Activated B cell treated with CpG ODN at 0.5 μM for 24 hours (primary cell): ENCODE measurements at places on chromosomes 3 and 15.

GRCh38 chr3:28575746-28576613 lies 227.4 kb upstream of the AZI2 start:
- DNase-seq = no peak
- no peaks in the 10 kb centered on the region for H3K36me3 ChIP-seq
- H3K27me3 ChIP-seq = peaks cover 28% of the 10 kb centered on the region
- H3K27ac ChIP-seq = no peak overlapping the region
- no peak overlapping the region for H3K4me3 ChIP-seq
- no peaks in the 10 kb centered on the region for H3K4me1 ChIP-seq

GRCh38 chr3:48428572-48429316 lies 1.1 kb downstream of the PLXNB1 start:
- peaks cover 9% of the 10 kb centered on the region for H3K27me3 ChIP-seq
- H3K4me1 ChIP-seq = peaks cover 5% of the 10 kb centered on the region
- no peak for DNase-seq
- H3K27ac ChIP-seq = no peak overlapping the region
- peak overlapping the region; percentile 15 for H3K4me3 ChIP-seq

DNA sequence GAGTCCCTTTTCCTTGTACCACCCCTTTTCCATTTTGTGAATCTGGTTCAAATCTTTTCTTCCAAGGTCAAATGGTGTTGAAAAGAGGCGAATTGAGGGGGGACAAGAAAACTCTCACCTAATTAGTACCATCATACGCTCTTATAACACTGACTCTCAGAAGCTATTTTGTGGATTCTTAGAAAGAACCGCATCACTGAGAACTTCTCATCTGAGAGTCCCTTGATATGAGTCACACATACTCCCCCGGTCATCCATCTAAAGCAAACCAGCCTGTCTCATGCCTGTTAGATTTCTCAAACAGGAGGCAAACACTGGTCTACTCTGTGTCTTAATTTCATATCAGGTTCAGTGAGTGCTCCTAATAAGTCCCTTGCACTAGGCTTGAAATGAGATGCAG lies 76.5 kb upstream of the SPRED1 start:
- DNase-seq = no peak
- H3K27ac ChIP-seq = no peak overlapping the region
- H3K36me3 ChIP-seq = no peaks in the 10 kb centered on the region
- no peaks in the 10 kb centered on the region for H3K4me1 ChIP-seq
- no peak overlapping the region for H3K4me3 ChIP-seq

DNA sequence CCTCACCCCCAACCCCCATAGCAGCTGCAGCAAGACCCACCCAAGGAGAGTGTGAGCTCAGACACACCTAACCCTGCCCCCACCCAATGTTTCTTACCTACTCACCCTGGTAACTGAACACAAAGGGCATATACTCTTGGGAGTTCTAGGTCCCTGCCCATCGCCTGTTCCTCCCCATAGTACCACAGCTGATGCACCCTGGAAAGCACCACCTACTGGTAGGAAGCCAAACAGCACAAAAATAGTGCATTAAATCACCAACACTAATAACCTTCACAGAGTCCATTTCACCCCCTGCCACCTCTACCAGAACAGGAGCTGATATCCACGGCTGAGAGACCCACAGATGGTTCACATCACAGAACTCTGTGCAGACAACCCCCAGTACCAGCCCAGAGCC lies 245.2 kb downstream of the EFHB start:
- H3K27ac ChIP-seq = no peak overlapping the region
- peaks cover 2% of the 10 kb centered on the region for H3K27me3 ChIP-seq
- H3K4me3 ChIP-seq = no peak overlapping the region
- peaks cover 4% of the 10 kb centered on the region for H3K36me3 ChIP-seq

DNA sequence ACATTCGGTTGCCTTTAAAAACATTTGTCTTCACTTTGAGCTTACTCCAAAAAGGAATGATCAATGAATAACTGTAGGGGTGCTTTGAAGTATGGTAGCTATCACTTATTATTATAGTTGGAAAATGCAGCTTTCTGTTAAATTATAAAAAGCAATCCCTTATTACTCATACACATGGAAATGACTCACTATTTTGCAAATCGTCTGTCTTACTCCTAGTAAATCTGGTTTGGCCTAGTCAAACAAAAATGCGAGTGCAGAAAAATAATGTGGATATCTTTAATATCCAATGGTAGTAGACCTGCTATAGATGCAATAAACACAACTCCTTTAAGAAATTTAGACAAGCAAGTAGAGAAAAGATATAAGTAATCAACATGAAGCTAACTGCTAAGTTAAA lies 112.5 kb downstream of the ZIC1 start:
- H3K27ac ChIP-seq = no peak overlapping the region
- no peak overlapping the region for H3K4me3 ChIP-seq
- DNase-seq = no peak
- no peaks in the 10 kb centered on the region for H3K4me1 ChIP-seq
- H3K27me3 ChIP-seq = no peaks in the 10 kb centered on the region

DNA sequence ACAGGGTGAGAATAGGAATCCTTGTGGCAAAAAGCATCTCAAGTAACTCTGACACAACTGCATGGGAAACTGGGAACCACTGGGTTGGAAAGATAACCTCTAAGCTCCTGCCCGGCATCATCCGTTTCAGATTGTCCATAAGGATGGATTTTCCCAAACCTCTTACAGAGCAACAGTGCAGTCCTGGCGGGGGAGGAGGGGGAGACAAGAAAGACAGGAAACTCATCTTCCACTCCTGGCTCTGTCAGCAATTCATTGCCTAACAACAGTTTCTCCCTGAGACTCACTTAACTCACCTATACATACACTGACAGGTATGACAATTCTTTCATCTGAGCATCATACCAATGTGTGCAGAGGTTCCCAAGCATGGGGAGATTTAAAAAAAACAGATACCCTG lies 279.0 kb downstream of the RPLP1 start:
- H3K36me3 ChIP-seq = no peaks in the 10 kb centered on the region
- no peak overlapping the region for H3K27ac ChIP-seq
- peaks cover 3% of the 10 kb centered on the region for H3K27me3 ChIP-seq
- no peak for DNase-seq
- H3K4me3 ChIP-seq = no peak overlapping the region

DNA sequence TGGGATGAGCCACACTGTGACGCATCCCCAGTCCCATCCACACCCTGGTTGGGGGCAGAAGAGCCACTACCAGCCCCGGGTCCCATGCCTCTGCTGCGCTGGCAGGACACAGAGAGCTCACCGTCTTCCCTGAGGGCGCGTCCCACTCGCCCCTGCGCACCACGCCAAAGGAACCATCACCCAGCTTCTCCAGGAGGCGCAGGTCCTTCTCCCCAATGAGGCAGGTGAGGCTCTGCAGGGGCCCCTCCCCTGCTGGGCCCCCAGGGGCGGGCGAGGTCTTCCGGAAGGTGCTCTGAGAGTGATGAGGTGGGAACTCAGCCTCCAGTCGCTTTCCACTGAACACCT lies 23.7 kb downstream of the TNK2 start:
- H3K36me3 ChIP-seq = peaks cover 49% of the 10 kb centered on the region
- no peaks in the 10 kb centered on the region for H3K27me3 ChIP-seq
- H3K27ac ChIP-seq = no peak overlapping the region
- DNase-seq = no peak
- H3K4me3 ChIP-seq = no peak overlapping the region

- DNase-seq = no peak
- H3K36me3 ChIP-seq = peaks cover 15% of the 10 kb centered on the region
- no peak overlapping the region for H3K4me3 ChIP-seq
- no peaks in the 10 kb centered on the region for H3K27me3 ChIP-seq
- H3K27ac ChIP-seq = peak overlapping the region; percentile 18
- peaks cover 60% of the 10 kb centered on the region for H3K4me1 ChIP-seq
These were observed 7.5 kb downstream of the ZNF710 start for GRCh38 chr15:90008607-90009006.

GRCh38 chr3:3629911-3630310 lies 169.3 kb upstream of the LRRN1 start:
- peaks cover 2% of the 10 kb centered on the region for H3K27me3 ChIP-seq
- H3K36me3 ChIP-seq = no peaks in the 10 kb centered on the region
- no peak overlapping the region for H3K27ac ChIP-seq
- no peak for DNase-seq
- no peaks in the 10 kb centered on the region for H3K4me1 ChIP-seq

GRCh38 chr3:14948609-14949038 lies 1.2 kb downstream of the NR2C2 start:
- H3K27ac ChIP-seq = peak overlapping the region; percentile 100
- H3K27me3 ChIP-seq = no peaks in the 10 kb centered on the region
- no peak for DNase-seq
- H3K36me3 ChIP-seq = peaks cover 43% of the 10 kb centered on the region

DNA sequence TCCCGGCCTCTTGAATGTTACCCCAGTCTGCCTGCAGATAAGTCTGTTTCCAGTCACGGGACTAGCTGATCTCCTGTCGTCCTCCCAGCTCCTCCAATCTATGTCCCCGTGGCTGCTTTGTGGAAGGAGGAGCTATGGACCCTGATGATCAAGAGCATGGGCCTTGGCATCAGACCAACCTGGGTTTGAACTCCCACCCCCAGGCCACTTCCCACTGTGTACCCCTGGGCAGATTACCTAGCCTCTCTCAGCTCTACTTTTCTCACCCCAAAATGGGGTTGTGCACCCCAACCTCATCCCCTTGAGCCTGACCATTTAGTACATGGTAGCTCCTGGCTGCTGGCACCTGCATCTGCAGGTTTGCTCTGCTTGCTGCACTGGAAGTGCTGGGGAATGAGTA lies 55.8 kb downstream of the GASK1A start:
- no peak overlapping the region for H3K27ac ChIP-seq
- peaks cover 7% of the 10 kb centered on the region for H3K27me3 ChIP-seq
- no peaks in the 10 kb centered on the region for H3K36me3 ChIP-seq
- DNase-seq = no peak

GRCh38 chr3:54917862-54918261 lies 10.0 kb downstream of the LRTM1 start:
- H3K27ac ChIP-seq = no peak overlapping the region
- no peaks in the 10 kb centered on the region for H3K4me1 ChIP-seq
- no peaks in the 10 kb centered on the region for H3K27me3 ChIP-seq

DNA sequence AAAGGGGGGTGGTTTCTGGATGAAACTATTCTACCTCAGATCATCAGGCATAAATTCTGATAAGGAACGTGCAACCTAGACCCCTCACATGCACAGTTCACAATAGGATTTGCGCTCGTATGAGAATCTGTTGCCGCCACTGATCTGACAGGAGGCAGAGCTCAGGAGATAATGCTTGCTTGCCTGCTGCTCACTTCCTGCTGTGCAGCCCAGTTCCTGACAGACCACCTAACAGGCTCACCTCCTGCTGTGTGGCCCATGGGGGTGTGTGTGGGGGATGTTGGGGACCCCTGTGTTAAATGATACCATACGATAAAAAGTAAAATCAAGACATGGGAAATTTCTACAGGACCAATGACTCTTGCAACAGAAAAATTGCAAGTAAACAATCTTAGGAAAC lies 24.0 kb downstream of the CP start:
- H3K4me3 ChIP-seq = no peak overlapping the region
- no peaks in the 10 kb centered on the region for H3K27me3 ChIP-seq
- H3K36me3 ChIP-seq = no peaks in the 10 kb centered on the region
- H3K27ac ChIP-seq = no peak overlapping the region
- no peak for DNase-seq

- H3K4me3 ChIP-seq = no peak overlapping the region
- no peaks in the 10 kb centered on the region for H3K36me3 ChIP-seq
- H3K27me3 ChIP-seq = no peaks in the 10 kb centered on the region
- no peak for DNase-seq
- no peak overlapping the region for H3K27ac ChIP-seq
- H3K4me1 ChIP-seq = no peaks in the 10 kb centered on the region
These were observed 259.2 kb downstream of the CD47 start for GRCh38 chr3:107831590-107831989.

DNA sequence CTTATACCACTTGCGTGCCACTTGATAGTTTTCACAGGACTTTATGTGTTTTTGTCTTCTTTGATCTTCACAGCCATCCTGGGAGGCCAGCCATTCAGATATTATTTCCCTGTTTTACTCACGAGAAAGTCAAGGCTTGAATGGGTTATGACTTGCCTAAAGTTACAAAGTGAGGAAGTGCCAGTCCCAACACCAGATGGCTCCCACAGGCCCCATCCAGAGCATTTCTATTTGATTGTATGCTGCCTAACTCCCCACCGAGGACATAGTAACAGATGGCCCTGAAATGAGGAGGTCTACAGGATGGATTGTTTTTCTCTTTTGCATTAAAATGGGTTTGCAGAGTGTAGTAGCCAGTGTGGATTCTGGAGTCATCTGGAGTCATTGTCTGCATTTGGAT lies 74.5 kb downstream of the SPTSSB start:
- H3K36me3 ChIP-seq = peaks cover 5% of the 10 kb centered on the region
- H3K4me3 ChIP-seq = no peak overlapping the region
- DNase-seq = no peak
- no peak overlapping the region for H3K27ac ChIP-seq
- no peaks in the 10 kb centered on the region for H3K4me1 ChIP-seq

GRCh38 chr15:76006136-76006778 lies 6.0 kb downstream of the NRG4 start:
- no peak for DNase-seq
- no peaks in the 10 kb centered on the region for H3K4me1 ChIP-seq
- H3K4me3 ChIP-seq = no peak overlapping the region
- H3K36me3 ChIP-seq = no peaks in the 10 kb centered on the region
- peaks cover 14% of the 10 kb centered on the region for H3K27me3 ChIP-seq

DNA sequence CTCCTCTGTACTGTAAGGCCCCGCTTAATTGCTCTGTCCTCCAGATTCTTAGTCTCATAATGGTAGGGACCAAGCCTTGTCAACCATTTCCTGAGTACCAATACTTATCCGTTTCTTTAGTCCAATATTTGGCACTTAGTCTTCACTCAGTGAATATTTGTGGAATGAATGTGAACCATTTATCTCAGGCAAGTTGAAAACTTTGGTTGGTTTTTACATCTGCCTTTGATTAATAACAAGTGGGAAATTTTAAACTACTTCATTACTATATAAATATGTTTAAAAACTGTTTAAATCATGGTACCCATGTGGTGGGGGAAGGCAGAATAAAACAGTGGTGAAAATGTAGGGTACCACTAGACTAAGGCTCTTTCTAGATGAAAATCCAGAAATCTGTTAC lies 15.2 kb downstream of the CA12 start:
- H3K36me3 ChIP-seq = no peaks in the 10 kb centered on the region
- H3K27ac ChIP-seq = no peak overlapping the region
- peaks cover 19% of the 10 kb centered on the region for H3K4me1 ChIP-seq
- no peak overlapping the region for H3K4me3 ChIP-seq
- DNase-seq = no peak

DNA sequence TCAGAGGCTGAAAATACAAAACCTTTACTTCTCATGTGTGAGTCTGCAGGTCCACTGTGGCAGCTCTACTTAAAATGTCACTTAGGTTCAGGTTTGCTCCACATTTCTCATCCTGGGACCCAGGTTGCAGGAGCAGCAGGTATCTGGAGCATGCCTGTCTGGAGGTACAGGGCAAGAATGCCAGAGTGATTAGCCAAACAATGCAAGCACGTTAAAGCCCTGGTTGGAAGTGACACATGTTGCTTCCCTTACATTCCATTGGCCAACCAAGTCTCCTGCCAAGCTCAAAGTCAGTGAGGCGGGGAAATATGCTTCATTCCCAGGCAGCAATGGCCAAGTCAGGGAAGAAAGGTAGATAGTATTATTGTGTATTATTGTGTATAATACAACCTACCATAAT lies 76.8 kb upstream of the ARL6 start:
- H3K4me1 ChIP-seq = no peaks in the 10 kb centered on the region
- H3K27ac ChIP-seq = no peak overlapping the region
- no peaks in the 10 kb centered on the region for H3K27me3 ChIP-seq

- no peaks in the 10 kb centered on the region for H3K4me1 ChIP-seq
- H3K4me3 ChIP-seq = no peak overlapping the region
- H3K27me3 ChIP-seq = no peaks in the 10 kb centered on the region
- H3K36me3 ChIP-seq = no peaks in the 10 kb centered on the region
- DNase-seq = peak; percentile 7
- H3K27ac ChIP-seq = no peak overlapping the region
These were observed 225.1 kb downstream of the SNRPN start for GRCh38 chr15:25179673-25180511.
